ENCODE measurements at places on chromosomes 12 and 14.

DNA sequence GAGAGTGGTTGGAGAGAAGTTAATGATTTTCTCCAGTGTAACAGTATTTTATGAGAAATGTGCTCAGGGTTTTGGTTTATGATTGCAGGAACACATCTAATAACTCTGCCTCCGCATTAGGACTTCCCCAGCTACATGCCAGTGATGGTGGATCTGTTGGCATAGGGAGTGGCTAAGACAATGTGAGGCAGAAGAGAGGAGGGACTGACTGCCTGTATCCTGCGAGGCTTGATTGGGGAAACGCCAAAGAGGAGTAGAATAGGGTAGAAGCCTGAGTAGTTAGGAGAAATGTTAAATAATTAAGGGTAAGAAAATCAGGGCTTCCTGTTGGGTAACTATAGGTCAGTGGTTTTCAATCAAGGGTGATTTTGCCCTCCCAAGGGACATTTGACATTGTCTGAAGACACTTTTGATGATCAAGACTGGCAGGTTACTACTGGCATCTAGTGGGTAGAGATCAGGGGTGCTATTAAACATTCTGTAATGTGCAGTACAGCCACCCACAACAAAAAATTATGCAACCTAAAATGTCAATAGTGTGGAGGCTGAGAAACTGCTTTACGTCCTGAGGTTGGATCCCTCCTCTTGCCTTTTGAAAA is 12.8 kb downstream of the TDG start:
- no peak for DNase-seq

DNA sequence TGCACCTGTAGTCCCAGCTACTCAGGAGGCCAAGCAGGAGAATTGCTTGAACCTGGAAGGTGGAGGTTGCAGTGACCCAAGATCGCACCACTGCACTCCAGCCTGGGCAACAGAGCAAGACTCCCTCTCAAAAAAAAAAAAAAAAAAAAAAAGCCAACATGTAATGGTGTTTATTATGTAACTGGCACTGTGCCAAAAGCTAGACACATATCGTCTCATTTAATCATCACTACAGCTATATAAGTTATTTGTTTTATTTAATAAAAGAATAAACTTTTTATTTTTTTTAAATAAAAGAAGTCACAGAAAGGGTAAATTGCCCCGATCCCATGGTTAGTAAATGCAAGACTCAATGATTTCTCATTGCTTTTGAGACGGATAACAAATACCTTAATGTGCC is 76.9 kb downstream of the PTCSC3 start:
- DNase-seq, result no peak

DNA sequence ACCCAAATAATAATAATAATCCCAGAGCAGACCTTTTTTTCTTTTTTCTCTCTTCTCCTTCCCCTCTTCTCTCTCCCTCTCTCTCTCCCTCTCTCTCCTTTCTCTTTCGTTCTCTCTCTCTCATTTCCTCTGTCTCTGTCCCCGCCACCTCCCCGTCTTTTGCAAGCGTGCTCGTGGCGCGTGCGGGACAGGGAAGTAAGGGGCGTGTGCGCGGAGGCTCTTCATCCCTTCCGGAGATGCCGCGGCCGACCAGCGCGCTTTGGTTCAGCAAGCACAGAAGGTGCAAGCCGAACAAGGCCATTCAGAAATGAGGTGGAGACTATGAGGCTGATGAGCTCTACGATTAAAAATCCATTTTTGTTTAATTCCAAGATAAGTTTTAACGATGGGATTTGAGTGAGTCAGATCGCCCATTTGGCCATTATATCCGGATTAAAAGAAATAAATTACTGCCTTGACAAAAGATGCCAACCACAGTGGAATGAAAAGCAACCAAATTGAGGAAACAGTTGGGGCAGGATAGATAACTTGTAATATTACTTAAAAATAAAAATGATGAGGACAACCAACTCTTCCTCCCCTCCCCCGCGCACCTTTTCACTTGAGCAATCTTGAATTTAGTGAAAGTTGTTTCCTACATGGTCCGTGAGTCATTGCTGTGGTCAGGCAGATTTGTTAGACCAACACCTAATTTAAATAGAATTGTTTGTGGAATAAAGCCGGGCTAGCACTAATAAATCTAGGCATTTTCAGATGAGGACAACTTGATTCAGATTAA is 1.2 kb upstream of the AMIGO2 start:
- DNase-seq, result peak; percentile 30

GRCh38 chr12:101010896-101011295 is 199.1 kb downstream of the SLC5A8 start:
- no peak for DNase-seq

DNA sequence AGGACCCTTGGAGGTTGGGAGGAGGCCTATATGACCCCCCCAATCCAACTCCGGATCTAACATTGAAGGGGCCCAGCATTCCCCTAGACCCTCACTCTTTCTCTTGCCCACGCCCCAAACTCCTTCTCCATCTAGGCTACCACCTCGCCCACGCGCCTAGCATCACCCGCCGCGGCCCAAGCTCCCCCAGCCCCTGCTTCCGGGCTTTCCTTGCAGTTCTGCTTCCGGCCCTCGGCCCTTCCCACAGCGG is 445 bp downstream of the CERS5 start:
- DNase-seq, result no peak

DNA sequence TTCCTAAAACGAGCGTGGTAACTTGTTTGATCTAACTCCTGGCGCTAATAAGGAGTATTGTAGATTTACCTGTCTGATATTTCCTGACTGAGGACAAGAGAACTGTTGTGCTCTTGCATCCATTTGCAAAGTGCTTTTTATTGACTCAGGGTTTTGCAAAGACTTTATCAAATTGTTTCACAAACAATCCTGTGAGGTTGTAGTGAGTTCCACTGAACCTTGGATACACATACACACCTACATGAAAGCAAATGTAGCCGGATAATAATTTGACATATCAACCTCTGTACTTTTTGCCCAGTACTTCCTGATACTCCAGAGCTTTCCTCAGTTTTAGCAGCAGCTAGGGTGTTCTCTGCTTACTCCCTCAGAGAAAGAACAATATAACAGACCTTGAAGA is 6.7 kb upstream of the PTGER2 start:
- no peak for DNase-seq

DNA sequence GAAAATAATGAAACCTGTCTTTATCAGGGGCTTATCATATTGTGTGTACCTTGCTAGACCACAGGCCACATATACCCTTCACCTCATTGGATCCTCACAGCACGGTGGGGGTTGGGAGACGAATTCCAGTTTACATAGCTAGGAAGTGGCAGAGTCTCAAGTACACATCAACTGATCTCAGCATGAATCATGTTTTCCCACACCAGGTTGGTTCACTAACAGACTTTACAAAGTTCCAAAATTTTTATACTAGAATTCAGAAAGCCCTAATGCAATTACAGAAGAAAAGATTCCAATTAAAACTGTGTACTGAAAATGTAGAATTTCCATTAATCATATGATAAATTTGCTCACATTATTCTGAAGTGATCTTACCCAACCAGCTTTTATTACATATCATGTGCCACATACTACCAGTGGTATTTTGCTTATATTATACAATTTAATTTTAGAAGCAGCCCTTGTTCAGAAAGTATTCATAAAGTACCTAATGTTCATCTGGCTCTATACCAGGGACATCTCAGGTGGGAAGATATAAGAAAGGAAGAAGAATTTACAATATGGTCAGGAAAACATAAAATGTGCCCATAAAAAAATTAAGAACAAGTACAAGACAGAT is 196.2 kb downstream of the ITPR2 start:
- DNase-seq, result no peak

DNA sequence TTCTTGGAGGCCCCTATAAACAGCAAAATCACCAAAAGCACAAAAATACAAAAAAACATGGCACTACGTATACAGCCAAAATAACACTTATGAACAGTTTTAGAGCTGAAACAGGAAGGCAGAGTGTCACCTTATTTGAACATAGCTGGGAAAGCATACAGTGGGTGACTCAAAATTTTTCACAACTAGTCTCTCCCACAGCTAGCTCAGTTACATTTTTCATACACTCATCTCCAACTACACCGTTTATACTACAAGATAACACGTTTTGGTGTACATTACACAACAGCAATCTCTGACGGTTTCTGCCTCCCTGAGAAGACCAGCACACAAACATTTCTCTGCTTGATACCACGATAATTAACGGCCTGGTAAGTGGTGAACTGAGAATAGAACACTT is 2.9 kb downstream of the RAD52 start:
- DNase-seq, result no peak

DNA sequence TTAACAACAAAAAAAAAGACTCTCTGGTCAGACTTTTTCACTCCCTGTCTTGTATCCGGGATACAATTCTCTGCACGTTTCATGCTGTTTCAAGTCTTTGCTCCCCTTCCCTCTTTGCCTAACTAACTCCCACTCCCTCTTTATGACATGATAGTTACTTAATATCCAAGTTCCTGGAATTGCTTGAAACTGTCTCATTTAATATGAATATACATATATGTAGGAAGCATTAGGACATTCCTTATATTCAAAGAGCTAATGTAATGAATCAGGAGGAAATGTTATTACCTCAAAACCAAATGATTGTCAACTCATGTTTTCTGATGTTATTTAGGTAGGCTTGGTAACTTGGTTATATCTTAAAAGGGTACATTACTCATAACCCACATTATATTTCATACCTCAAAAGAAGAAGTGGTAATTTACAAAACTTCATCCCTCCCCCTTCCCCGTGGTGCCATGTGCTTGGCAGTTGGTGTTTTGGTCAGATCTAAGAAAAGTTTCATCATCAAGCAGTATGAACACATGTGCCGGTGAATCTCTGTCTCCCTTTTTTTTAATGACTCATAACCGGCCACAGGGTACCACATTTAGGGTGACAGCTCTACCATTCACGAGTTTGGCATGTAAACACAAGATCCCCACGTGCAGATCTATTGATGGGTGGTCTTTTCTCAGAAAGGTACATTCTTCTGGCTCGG is 56.5 kb downstream of the HCAR2 start:
- peak; percentile 12 for DNase-seq

- no peak for DNase-seq
Measured at GRCh38 chr12:107238296-107238695, 144.9 kb upstream of the CRY1 start.

- no peak for DNase-seq
Measured at GRCh38 chr12:103326190-103326589, 169.6 kb downstream of the C12orf42 start.

DNA sequence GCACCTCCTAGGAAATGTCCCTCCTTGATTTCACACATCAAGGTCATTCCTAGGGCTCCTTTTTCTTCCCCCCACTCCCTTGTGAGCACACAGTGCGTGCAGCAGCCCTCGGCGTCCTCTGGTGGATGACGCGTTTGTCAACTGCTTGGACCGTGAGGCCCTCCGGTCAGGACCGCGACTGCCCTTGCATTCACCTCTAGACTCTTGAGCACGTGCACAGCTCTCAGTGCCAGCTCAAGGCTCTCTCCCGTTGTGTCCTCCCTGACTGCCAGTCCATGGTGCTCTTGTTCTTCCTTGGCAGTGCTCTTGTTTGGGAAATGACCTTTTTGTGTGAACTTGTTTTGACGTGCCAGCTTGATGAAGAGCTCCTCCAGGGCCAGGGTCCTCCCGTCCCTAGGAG is 67.9 kb downstream of the TSPAN9 start:
- DNase-seq, result no peak

DNA sequence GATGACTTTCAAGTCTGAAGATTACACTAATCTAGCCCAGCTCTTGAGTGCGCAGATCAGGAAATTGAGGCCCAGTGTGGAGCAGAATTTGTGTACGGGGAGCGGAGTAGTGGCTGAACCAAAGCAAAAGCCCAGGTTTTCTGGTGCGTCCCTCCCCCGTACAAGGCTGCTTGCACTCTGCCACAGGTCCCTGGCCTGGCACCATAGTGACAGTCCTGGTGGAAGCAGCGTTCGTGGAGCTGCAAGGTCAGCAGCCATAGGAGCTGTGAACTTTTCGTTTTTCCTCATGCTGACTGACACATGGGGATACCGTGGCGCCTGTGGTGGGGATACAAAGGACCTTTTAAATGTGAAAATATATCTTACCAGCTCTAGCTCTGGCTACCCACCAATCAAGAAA is 1.7 kb downstream of the EVL start:
- no peak for DNase-seq

DNA sequence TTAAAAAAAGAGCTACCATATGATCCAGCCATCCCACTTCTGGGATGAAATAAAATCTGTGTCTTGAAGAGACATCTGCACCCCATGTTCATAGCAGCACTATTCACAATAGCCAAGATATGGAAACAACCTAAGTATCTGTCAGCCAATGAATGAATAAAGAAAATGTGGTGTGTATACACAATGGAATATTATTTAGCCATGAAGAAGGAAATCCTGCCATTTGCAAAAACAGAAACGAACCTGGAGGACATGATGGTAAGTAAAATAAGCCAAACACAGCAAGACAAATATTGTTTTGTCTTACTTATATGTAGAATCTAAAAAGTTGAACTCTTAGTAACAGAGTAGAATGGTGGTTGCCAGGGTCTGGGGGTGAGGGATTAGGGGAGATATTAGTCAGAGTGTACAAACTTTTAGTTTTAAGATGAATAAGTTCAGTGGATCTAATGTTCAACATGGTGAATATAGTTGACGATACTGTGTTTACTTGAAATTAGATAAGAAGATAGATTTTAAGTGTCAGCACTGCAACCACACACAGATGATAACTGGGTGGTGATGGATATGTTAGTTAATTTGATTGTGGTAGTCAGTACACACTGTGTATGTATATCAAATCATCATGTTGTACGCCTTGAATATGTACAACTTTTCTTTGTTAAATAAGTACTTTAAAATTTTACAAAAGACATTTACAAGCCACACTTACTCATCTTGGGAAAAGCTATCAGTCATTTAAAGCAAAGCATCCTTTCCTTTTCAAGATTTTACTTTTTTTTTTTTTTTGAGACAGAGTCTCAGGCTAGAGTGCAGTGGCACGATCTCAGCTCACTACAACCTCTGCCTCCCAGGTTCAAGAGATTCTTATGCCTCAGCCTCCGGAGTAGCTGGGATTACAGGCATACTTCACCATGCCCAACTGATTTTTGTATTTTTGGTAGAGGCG is 89.9 kb downstream of the BICD1 start:
- no peak for DNase-seq

DNA sequence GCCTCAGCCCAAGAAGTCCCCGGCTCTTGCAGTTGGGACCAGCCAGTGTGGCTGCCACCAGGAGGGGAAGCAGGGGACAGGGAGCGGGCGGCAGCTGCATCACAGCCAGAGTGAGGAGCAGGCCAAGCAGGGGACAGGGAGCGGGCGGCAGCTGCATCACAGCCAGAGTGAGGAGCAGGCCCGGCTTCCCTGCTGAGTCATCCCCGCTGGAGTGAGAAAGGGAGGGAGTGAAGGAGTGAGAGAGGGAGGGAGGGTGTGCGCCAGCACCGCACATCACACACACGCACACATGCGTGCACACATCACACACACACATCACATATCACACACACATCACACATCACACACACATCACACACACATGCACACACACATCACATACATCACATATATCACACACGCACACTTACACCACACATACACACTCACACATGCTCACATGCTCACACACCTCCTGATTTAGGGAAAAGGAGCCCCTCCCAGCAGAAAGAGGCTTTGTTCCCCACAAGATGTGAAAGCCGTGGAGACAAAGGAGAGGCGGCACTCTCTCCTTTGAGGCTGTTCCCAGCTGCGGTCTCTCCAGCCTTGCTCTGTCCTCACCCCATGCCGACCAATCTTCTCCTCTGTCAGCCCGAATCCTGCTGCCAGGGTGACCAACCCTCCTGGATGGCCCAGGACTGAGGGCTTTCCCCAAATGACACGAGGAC is 16.7 kb upstream of the ZDHHC22 start:
- DNase-seq, result no peak

Measured in activated CD4-positive, alpha-beta T cell treated with anti-CD3 and anti-CD28 coated beads, Interleukin-2, amount 50 U/mL, for 1 hour (primary cell).